ENCODE measurements at places on chromosomes 13 and 19.
A peak's percentile ranks its signal among the peaks of the same experiment; 100 is the strongest.

DNA sequence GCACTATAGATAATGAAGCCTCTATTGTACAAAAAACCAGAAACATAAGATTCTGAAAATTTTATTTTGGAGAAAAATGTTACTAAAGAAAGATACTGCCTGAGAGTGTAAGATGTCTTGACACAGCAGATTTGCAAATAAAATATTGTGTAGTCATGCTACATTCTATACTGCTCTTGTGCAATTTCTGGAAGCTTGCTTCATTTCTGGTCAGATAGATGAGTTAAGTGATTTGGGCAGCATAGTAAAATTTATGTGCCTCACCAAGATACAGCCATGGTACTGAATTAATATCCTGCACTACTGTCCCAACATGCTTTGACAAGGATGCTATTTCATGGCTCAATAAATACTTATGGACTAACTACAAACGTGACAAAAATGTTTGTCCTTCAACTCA, 55.1 kb upstream of the STARD13 start:
- no peak for DNase-seq

DNA sequence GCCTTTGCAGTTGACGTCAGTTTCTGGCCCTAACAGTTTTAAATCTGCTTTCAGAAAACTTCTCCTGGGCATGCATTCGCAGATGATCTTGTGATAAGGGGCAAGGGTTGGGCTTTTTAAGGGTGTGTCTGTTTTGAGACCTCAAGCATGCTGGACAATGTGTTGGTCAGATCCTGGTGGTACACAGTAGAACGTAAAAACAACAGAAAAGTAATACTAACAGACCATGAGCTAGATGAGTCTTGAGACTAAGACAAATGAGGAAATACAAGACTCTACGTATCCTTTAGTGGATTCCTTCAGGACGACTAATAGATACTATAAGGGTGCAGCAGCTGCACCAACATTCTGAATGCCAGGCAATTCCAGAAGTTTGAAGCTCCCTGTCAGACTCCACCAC, 237.6 kb downstream of the DNAJC15 start:
- no peak for DNase-seq

DNA sequence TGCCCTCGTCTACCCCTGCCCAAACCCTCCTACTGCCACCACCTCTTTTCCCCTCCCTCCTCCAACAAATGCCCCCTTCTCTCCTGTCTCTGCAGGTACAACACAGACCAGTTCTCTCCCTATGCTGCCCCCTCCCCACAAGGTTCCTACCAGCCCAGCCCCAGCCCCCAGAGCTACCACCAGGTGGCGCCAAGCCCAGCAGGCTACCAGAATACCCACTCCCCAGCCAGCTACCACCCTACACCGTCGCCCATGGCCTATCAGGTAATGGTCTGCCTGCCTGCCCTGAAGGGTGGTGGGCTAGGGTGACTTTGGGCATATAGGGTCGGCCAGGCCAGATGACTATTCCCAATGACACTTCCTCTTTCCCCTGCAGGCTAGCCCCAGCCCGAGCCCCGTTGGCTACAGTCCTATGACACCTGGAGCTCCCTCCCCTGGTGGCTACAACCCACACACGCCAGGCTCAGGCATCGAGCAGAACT, 6.5 kb upstream of the TIMM50 start:
- peak; percentile 61 for DNase-seq

DNA sequence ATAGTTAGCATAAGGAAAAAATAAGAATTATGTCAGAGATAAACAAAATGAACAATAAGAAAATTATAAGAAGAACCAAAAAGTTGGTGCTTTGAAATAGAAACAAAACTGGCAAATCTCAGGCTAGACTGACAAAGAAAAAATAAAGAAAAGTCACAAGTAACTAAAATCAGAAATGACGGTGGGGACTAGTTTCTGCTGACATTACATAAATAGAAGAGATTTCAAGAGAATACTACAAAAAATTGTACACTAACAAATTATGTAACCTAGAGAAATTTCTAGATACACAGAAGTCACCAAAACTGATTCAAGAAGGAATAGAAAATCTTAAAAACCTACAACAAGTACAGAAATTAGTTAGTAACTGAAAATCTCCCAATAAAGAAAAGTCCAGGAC, 355.6 kb upstream of the SGCG start:
- DNase-seq, result no peak

DNA sequence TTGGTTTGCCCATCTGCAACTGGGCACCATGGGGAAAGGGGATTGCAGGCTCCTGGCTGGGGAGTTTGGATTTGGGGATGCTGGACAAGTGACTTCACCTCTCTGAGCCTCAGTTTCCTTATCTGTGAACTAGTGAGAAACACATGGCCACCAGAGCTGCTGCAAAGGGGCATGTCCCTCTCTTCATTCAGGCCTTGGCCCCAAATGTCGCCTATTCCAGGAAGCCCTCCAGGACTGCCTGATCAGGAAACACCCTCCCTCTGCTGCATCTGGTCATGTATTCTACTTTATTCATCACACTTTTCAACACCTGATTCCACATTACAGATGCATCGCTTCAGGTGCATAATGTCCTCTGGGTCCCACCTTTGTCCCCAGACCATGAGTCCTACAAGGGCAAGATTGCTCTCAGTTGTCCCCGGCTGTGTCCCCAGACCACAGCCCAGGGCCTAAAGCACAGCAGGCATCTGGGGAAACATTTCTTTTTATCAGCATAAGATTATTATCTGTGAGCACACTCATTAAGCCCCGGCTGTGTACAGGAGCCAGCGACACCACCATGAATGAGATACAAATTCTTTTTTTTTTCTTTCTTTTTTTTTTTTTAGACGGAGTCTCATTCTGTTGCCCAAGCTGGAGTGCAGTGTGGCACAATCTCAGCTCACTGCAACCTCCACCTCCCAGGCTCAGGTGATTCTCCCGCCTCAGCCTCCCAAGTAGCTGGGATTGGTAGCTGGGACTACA, 37.5 kb downstream of the ARRDC2 start:
- no peak for DNase-seq

GRCh38 chr19:18254546-18255503, 19.4 kb downstream of the IQCN start:
- no peak for DNase-seq

DNA sequence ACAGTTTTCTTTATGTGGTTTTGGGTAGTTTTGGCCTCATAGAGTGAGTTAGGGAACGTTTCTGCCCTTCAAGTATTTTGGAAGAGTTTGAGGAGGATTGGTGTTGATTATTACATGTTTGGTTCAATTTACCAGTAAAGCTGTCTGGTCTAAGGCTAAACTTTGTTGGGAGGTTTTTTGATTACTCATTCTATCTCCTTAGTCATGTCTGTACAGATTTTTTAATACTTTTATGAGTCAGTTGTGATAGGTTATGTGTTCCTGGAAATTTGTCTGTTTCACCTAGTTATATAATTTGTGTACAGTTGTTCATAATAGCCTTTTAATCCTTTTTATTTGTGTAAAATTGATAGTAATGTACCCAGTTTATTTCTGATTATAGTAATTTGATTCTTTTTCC, 20.4 kb downstream of the RNF17 start:
- no peak for DNase-seq

GRCh38 chr13:23637829-23638228, 67.6 kb downstream of the TNFRSF19 start:
- DNase-seq, result no peak

DNA sequence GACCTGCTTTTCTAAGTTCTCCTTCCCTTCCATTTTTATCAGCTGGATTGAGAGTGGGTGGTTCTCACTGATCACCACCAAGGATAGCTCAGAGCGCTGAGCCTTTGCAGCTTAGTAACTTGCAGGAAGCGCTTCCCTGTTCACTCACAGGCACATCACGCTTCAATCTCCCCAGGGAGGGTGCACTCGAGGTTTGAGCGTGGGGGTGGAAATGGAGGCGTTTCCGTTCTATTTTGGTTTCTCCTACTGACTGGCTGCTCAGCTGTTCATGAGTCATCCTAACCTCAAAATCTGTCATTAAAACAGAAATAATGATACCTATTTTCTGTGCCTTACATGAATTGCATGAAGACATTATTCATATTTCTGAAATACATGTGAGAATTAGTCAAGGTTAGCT, 292.1 kb downstream of the SPRY2 start:
- DNase-seq, result peak; percentile 7

- DNase-seq, result no peak
These were observed 817.5 kb upstream of the SLC10A2 start for GRCh38 chr13:103883698-103884097.

GRCh38 chr19:49766930-49767299, at the start of gene AP2A1:
TSS of gene AP2A1 (plus strand) at chr19:49767001. CDS start at chr19:49767134, 133 bp downstream.
- no peak for DNase-seq

DNA sequence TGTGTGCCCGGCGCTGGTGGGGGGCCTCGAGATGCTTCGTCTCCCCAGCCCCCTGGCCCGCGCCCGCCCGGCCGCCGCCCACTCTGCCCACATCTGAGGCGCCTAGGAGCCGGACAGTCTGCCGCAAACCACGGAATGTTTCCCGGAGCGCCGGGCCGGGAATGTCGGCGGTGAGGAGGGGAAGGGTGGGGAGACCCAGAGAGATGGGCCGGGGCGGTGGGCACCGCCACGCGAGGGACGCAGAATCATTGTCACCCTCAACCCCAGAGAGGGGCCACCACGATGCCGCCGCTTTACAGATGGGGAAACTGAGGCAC, 46.1 kb upstream of the NFIC start:
- DNase-seq, result no peak

DNA sequence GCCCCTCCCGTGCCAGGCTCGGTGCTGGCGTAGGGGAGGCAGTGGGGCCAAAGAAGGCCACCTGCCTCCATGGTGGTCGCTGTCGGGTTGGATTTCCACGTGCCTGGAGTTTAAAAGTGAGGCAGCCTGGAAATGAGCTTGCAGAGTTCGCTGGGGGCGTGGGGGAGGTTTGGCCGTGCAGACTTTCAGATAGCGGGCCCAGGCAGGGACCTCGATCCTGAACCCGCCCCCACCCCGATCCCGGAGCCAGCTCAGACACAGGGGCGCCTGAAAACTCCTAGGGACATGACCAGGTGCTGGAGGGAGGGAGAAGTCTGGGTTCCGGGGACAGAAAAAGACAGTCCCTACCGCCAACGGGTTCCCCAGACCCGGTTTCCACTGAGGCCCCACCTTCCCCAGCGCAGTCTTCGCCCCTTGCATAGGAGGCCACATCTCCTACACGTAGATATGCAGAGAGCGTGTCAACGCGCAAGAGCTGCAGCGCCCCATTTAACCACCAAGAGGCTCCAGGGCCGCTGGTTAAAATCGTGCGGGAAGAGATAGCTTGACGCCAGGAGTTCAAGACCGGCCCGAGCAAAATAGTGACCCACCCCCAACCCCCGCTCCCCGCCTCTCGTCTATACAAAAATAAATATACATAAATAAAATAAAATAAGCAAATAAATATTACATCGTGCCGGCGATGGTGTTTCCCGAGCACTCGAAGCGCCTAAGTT, 8.5 kb downstream of the CCDC8 start:
- DNase-seq, result no peak

GRCh38 chr13:27182844-27183497, 11.4 kb upstream of the USP12 start:
- no peak for DNase-seq

- no peak for DNase-seq
These were observed 48.4 kb upstream of the CNMD start for GRCh38 chr13:52788011-52788410.

DNA sequence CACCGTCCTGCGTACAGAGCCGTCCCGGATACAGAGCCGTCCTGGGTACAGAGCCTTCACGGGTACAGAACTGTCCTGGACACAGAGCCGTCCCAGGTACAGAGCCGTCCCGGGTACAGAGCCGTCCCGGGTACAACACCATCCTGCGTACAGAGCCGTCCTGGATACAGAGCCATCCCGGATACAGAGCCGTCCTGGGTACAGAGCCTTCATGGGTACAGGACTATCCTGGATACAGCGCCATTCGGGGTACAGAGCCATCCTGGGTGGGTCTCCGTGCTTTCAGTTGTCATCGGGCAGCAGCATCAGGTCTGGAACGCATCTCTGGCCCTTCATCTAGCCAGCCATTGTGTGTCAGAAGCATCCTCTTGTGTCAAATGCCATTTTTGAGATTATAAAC, 222.3 kb upstream of the SOX1 start:
- DNase-seq, result no peak

DNA sequence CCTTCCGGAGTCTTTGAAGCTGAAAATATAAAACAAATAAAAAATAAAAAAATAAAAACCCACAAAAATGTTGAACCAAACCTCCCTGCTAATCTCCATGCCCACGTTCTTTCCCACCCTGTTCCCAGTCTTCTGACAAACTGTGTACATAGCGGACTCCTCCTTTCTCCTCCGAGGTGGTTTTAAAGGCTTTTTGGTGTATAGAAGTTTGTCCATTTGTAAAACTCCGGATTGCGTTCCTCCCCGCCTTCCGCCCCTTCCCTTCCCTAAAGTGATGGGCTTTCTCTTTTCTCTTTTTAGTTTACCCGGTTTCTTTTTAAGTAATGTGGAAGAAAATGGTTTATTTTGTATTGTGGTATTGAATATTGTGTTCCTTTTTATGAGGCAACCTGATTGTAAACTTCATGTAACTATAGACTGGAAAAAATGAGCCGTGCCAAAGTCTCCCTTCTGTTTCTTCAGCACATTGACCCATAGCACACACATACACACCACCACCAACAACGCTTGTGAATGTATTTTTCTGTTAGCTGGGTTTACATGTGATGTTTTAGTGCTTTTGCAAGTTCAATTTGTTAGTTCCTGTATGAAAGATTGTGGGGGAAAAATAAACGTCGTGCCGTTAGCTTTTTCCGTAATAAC, 4.4 kb downstream of the ZIC2 start:
- DNase-seq, result no peak

GRCh38 chr13:112779856-112780604, 90.2 kb downstream of the ATP11A start:
- DNase-seq, result no peak

- peak; percentile 68 for DNase-seq
These were observed 1.8 kb downstream of the DBP start for GRCh38 chr19:48635263-48635965.

- DNase-seq, result no peak
These were observed 519 bp downstream of the PTPRS start for GRCh38 chr19:5339950-5340636.

GRCh38 chr19:7360393-7360984, 11.8 kb downstream of the ARHGEF18 start:
- no peak for DNase-seq

GRCh38 chr19:33063753-33064457, 783 bp downstream of the RHPN2 start:
- no peak for DNase-seq

DNA sequence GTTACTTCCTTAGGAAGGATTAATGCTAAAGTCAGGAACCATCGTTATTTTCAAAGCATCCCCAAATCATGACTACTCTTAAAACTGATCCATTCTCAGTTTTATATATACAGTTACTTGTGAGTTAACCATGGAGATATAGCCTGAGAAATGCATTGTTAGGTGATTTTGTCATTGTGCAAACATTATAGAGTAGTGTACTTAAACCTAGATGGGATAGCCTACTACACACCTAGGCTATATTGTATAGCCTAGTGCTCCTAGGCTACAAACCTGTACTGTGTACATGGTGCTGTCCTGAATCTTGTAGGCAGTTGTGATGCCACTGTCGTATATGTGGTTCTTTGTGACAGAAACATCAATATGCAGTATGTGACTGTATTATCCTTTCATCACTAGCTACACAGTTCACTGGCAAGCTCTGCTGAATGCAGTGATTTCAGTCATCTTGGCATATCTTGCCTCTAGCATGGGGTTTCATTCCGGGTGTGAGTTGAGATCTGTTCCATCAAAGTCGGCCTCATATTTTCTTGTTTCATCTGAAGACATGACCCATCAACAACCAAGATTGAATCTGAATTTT, 45.3 kb downstream of the CDK8 start:
- no peak for DNase-seq

Data from activated CD4-positive, CD25-positive, alpha-beta regulatory T cell (primary cell).